ENCODE measurements at places on chromosomes 16 and 17.

- no peaks in the 10 kb centered on the region for H3K4me1 ChIP-seq
- peak; percentile 91 for DNase-seq
Measured at GRCh38 chr17:19507775-19508576, 25.7 kb upstream of the SLC47A1 start.

DNA sequence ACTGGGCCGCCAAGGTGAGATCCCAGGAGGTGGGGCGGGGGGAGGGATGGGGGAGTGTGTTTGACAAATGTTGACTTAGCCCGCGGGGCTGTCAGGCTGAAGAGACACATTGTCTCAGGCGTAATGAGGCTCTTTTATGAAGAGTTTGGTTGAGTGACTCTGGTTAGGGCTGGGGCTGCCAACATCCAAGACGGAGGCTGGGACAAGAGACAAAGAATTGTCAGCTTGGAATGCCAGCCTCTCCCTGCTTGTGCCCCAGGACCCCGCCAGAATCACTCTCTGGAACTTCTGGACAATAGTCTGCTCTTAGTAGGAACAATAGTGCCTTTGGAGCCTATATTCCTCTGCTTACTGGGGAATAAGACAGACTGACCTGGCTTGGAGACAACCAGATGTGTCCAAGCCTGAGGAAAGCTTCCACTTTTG is 24.0 kb downstream of the PCTP start:
- no peak overlapping the region for H3K4me3 ChIP-seq
- no peaks in the 10 kb centered on the region for H3K36me3 ChIP-seq
- H3K27ac ChIP-seq: no peak overlapping the region

DNA sequence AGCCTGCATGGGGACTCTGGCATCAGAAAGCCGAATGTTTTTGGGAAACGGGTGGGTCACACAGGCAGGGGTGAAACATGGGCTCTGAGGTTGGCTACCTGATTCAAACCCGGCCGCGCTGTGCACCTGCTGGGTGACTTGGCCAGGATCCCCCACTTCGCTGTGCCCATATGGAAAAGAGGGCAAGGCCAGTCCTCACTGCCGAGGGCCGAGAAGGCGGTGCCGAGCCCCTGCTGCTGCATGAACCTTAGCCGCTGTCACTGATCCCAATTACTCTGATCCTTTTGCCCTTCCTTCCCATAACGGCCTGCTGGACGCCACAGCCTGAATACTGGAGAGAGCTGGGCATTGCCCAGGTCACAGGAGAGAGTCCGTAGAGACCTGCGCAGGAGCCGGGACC is 17.7 kb downstream of the KDM8 start:
- H3K36me3 ChIP-seq: no peaks in the 10 kb centered on the region
- H3K4me3 ChIP-seq: no peak overlapping the region
- peaks cover 12% of the 10 kb centered on the region for H3K4me1 ChIP-seq
- H3K27me3 ChIP-seq: no peaks in the 10 kb centered on the region
- H3K27ac ChIP-seq: no peak overlapping the region

GRCh38 chr17:21376081-21376758 is at the start of gene KCNJ12:
Gene KCNJ12 (plus strand): TSS chr17:21376357. CDS start chr17:21415343, 38,986 bp downstream.
- peak within 1 kb of the TSS; percentile 66 for H3K27ac ChIP-seq
- H3K36me3 ChIP-seq: no peaks in the 10 kb centered on the region
- peak within 1 kb of the TSS; percentile 24 for H3K4me3 ChIP-seq
- H3K4me1 ChIP-seq: peaks cover 37% of the 10 kb centered on the region

- no peak overlapping the region for H3K4me3 ChIP-seq
- H3K27ac ChIP-seq: peak overlapping the region; percentile 44
- H3K36me3 ChIP-seq: no peaks in the 10 kb centered on the region
- H3K27me3 ChIP-seq: no peaks in the 10 kb centered on the region
- peak; percentile 30 for DNase-seq
- H3K4me1 ChIP-seq: peaks cover 20% of the 10 kb centered on the region
Measured at GRCh38 chr16:52488837-52489289, 58.1 kb downstream of the TOX3 start.

DNA sequence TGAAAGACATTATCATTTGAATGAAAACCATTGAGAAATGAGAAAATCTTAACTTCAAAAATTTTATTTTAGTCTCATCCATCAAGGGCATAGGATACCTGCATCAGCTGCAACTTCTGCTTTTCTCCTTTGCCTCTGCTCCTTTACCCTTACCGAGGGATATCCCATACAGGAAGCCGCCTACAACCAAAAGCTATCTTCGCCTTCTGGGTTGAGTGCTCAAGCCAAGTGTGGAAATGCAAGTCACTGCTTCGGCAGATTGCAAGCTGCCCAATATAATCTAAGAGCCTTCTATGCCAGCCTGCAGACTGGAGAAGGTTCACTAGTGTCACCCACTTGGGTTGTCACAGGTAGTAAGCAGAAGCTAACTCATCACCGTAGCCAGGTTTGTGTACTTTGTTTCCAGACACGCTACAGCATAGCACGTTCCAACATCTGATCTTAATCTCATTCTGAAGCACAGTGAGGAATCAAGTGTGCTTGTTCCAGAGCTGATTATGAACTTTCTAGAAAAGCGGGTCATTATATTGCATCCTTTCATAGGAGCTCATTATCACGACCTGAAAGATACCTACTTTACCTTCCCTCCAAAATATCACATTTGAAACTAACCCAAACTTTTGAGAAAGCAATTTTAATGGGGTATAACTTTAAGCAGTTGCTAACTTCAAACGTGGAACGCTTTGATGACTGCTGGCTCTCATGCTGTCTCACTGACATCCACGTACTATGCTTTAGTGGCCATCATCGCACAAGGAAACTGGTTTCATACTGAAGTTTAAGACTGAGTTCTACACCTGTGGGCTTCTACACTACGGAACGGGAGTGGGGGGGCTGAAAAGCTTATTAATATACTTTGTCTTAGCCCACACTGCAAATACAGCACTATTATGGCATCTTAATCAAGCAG is 8.0 kb upstream of the UNK start:
- H3K4me1 ChIP-seq: peaks cover 26% of the 10 kb centered on the region
- peak overlapping the region; percentile 99 for H3K27ac ChIP-seq
- peaks cover 19% of the 10 kb centered on the region for H3K36me3 ChIP-seq
- DNase-seq: no peak
- no peaks in the 10 kb centered on the region for H3K27me3 ChIP-seq

GRCh38 chr17:2283302-2283701 is 20.3 kb downstream of the SMG6 start:
- no peaks in the 10 kb centered on the region for H3K4me1 ChIP-seq
- H3K27me3 ChIP-seq: no peaks in the 10 kb centered on the region
- no peak overlapping the region for H3K4me3 ChIP-seq
- H3K36me3 ChIP-seq: no peaks in the 10 kb centered on the region
- H3K27ac ChIP-seq: no peak overlapping the region

DNA sequence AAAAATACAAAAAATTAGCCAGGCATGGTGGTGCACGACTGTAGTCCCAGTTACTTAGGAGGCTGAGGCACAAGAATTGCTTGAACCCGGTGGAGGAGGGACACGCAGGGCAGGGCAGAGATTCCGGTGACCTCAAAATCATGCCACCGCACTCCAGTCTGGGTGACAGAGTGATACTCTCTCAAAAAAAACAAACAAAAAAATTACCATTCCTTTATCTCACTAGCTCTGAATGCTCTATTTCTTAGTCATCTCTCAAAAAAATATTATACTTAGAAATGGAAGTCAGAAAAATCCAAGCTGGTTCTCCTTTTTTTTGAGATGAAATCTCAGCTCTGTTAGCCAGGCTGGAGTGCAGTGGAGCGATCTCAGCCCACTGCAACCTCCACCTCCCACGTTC is 40.8 kb downstream of the SPOP start:
- no peaks in the 10 kb centered on the region for H3K27me3 ChIP-seq
- H3K36me3 ChIP-seq: no peaks in the 10 kb centered on the region
- DNase-seq: no peak
- no peak overlapping the region for H3K4me3 ChIP-seq
- peaks cover 53% of the 10 kb centered on the region for H3K4me1 ChIP-seq

- H3K27me3 ChIP-seq: no peaks in the 10 kb centered on the region
- no peak for DNase-seq
- H3K27ac ChIP-seq: no peak overlapping the region
- H3K4me1 ChIP-seq: peaks cover 24% of the 10 kb centered on the region
Measured at GRCh38 chr17:70050931-70051330, 24.1 kb upstream of the KCNJ16 start.

DNA sequence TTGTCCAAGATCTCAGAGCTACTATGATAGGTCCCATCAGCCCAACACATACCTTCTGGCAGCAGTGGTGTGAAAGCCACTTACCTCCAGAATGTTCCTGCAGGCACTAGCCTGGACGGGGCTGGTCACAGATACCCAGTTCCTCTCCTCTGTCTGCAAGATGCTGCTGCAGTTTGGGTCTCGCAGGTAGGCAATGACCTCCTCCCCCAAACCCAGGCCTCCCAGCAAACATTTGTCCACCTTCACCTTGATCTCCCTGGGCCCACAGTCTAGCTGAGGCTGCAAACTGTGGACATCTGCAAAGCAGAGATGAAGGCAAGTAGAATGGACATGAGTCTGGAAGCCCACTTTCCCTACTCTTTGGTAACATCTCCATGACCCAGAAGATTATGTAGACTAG is 7.1 kb downstream of the GP2 start:
- no peak overlapping the region for H3K27ac ChIP-seq
- H3K4me1 ChIP-seq: no peaks in the 10 kb centered on the region
- H3K4me3 ChIP-seq: no peak overlapping the region
- no peak for DNase-seq
- H3K27me3 ChIP-seq: no peaks in the 10 kb centered on the region

- peaks cover 19% of the 10 kb centered on the region for H3K4me1 ChIP-seq
- no peak for DNase-seq
Measured at GRCh38 chr17:75468291-75468754, 11.9 kb downstream of the TMEM94 start.

DNA sequence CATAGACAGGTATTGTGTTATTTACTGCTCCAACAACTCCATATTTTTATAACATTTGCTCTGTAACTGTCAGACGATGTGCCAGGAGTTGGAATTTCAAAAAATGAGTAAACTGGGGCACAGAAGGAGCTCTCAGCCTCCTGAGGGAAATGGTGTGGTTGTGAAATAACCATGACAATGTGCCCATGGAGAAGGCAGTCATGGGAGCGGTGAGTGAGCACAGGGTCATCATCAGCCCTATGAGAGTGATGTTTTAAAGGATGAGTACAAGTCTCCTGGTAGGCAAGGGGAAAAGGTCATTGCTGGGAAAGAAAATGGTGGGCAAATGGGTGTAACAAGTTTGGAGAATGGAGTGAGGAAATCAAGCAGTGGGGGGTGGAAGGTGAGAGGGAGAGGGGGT is 115.0 kb upstream of the SEC14L1 start:
- DNase-seq: no peak
- H3K27me3 ChIP-seq: peaks cover 4% of the 10 kb centered on the region
- H3K4me3 ChIP-seq: no peak overlapping the region
- no peaks in the 10 kb centered on the region for H3K36me3 ChIP-seq
- H3K4me1 ChIP-seq: no peaks in the 10 kb centered on the region

DNA sequence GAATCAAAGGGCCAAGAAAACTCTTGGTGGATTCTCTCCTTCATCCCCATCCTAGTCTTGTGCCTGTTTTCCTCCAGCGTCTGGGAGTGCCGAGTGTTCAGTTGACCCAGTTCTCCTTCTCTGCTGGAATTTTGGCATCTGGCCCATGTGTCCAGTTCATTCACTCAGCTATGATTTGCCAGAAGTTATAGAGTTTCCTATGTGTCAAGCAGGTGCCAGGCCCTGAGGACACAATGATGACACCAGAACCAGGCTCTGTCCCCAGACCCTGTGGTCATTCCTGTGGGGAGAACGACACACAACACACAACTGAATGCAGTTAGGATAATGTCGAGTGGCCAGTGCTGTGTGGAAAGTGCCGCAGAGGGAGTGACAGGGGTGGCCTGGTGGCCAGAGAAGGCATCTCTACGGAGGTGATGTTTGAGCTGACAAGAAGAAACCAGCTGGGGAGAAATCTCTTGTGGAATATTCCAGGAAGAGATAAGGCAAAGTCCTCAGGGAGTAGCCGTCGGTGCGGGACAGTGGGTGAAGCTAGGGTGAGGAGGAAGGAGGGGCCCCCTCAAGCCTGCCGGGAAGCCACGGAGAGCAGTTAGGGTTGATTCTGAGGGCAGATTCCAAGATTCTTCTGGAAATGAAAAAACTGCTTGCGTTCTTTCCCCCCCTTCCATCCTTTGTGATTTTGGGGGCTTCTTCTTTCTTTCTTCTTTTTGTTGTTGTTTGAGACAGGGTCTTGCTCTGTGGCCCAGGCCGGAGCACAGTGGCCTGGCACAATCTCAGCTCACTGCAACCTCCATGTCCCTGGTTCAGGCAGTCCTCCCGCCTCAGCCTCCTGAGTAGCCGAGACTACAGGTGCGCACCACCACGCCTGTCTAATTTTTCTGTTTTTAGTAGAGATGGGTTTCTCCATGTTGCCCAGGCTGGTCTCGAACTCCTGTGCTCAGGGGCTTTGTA is 35.8 kb upstream of the IL34 start:
- H3K27me3 ChIP-seq: no peaks in the 10 kb centered on the region
- H3K4me1 ChIP-seq: peaks cover 21% of the 10 kb centered on the region
- peak; percentile 43 for DNase-seq
- no peaks in the 10 kb centered on the region for H3K36me3 ChIP-seq
- no peak overlapping the region for H3K27ac ChIP-seq

- H3K36me3 ChIP-seq: no peaks in the 10 kb centered on the region
- no peak overlapping the region for H3K27ac ChIP-seq
- no peak overlapping the region for H3K4me3 ChIP-seq
Measured at GRCh38 chr16:86854058-86854621, 275.8 kb downstream of the FOXL1 start.

DNA sequence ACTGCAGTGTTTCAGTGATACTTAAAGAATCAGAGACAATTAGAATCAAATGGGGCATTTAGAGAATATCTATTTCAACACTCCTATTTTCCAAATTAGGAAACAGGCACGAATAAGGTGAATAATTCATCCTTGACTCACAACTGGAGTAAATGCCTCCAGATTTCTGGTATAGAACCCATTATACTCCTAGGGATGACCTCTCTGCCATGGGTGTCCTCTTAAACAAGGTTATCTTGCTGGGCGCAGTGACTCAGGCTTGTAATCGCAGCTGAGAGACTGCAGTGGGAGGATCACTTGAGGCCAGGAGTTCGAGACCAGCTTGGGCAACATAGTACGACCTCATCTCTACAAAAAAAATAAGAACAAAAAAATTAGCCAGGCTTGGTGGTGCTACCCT is 139.8 kb upstream of the ELAC2 start:
- H3K36me3 ChIP-seq: no peaks in the 10 kb centered on the region
- no peaks in the 10 kb centered on the region for H3K4me1 ChIP-seq
- no peak overlapping the region for H3K27ac ChIP-seq

DNA sequence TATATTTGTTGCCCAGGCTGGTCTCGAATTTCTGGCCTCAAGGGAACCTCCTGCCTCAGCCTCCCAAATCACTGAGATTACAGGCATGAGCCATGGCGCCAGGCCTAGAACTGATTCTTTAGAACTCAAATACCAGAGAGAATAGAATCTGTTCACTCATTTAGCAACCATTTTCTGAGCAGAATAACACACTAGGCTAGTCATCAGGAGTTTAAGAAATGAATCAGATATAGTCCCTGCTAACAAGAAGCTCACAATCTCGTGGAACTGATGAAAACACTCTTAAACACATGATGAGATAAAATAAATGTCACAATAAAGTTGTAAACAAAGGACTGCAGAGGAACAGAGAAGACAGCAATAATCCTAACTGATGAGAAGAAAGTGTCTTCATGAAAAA is 55.8 kb upstream of the ADCY9 start:
- no peak overlapping the region for H3K4me3 ChIP-seq
- no peaks in the 10 kb centered on the region for H3K4me1 ChIP-seq
- DNase-seq: no peak
- H3K36me3 ChIP-seq: no peaks in the 10 kb centered on the region

All from transverse colon (tissue), 4 donors.